ENCODE measurements at places on chromosomes 1 and 21.

GRCh38 chr1:42737257-42737656 lies 2.8 kb downstream of the CLDN19 start:
- DNase-seq = no peak

- no peak for DNase-seq
These were observed 287.1 kb upstream of the ADGRL4 start for GRCh38 chr1:79293611-79294010.

- no peak for DNase-seq
These were observed 33.4 kb downstream of the BATF3 start for GRCh38 chr1:212666116-212666775.

DNA sequence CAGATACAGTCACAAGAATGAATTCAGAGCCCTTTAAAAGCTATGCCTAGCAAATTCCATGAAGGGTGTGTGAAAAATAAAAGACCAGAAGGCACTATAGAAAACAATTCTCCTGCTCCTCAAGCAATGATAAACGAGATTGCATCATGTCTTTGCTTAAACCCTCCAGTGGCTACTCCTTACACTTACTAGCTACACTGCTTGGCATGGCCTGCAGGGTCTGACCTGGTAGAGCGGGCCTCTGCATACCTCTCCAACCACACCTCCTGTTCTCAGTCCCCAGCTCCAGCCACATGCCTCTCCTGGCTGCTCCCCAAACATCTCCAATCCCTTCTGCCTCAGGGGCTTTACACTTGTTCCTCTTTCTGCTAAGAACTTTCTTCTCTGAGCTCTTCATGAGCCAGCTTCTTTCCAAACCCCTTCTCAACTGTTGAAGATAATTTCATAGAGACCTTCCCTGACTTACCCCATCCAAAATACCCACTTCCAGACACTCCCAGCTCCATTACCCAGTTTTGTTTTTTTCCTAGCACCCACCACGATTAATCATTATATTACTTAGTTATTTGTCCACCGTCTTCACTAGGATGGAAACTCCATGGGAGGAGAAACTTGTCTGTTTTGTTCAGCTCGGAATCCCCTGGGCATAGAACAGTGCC lies 11.2 kb upstream of the CREG1 start:
- no peak for DNase-seq

DNA sequence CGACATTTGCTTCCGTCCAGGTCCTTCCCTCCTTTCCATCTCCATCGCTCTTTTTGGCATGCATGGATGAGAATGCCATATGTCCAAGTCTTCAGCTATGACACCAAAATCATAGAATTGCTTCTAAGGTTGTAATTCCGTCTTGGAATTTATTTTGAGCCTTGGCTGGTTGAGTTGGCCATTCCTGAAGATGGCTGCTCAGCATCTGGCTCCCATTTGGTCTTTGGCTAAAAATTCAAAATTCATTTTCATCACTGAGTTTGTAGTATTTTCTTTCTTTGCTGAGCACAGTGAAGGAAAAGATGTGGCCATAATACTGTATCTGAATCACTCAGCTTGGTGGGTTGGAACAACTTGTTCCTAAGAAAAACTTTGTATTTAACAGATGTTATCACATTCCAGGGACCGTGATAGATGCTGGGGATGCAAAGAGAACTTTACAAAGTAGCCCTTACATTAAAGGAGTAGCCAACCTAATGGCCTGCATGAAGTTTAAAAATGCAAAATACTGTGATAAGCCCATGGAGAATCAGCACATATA lies 15.6 kb downstream of the JUN start:
- no peak for DNase-seq

DNA sequence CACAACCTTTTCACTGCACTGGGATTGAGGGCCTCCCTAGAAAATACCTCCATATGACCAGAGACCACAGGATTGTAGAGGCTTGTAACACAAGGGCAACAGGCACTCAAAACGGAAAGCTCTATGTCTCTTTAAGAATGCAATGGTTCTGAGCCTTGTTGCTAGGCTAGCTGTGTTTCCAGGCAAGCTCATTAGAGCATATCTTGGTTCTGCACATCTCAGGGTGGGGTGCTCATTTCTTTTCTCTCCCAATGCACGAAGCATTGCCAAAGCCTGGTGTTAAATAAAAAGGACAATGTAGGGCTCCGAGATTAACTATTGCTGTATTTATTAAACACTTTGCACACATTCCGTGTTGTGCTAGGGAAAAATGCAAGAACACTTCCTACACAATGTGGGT lies 315.9 kb downstream of the PRDM2 start:
- DNase-seq = no peak

DNA sequence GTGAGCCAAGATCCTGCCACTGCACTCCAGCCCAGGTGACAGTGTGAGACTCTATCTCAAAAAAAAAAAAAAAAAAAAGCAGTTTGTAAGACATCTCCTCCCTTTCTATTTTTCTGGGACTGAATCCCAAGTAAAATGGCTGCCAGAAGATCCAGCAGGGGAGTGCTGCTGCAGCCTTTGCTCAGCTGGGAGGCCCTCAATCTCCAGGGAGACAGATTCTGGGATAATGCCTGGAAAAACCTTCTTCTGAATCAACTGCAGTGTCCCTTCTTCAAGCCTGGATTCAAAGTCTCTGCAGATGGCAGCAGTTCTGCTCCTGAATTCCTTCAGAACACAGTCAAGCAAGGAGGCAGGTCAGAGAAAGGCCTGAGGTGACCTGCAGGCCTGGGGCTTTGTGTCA lies 191.0 kb upstream of the NRIP1 start:
- no peak for DNase-seq

DNA sequence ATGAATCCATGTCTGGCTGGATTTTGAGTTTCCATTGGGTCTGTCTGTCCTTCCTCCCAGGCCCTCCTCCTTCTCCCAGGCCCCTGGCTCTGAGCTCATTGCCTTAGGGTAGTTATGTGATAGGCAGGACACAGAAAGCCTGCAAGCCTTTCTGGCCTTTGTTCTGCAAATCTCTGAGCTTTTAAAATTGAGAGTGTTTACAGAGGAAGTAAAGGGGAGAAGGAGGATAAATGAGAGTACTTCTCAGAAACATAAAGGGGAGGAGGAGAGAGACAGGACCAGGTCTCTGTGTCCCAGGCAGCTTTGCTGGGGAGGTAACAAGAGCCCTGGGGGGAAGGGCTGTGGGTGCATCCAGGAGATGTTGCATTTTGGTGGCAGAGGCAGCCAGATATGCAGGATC lies 126.7 kb downstream of the FOXD2 start:
- DNase-seq = no peak

DNA sequence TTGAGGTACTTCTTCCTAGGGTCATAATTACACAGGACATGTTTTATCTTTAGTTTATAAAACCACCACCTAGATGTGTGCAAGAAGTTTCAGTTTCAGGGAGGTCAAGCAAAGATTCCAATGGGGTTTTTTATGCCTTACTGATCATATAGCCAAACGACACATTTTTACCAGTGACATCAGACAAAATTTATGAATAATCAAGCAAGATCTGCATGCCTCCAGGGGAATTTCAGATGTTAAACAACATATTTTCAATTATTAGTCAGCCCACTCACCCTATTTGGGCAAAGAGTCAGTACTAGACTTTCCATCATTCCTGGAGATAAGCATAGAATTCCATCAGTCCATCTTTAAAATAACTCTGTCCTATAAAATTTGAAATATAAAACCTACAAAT lies 867.4 kb downstream of the KCNT2 start:
- no peak for DNase-seq

DNA sequence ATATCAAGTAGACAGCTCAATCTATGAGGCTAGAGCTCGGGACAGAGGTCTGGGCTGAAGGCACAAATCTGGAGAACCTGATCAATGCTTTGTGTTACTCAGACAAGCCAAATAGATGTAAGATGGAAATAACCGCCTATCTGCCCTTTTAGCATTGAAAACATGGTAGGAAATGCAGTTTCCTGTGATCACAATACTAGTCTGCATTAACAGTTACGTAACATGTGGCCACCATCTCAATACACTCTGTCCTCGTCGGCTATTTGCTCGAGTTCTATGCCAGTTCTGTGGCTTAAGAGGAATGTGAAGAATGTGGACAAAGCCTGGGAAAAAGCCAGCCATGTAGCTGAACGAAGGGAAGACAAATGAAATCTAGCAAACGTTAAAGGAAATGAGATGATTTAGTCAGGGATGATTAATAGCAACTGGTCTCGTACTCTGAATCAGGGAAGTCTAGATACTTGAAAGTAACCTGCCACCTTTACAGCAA lies 73.3 kb downstream of the HSF2BP start:
- peak; percentile 55 for DNase-seq

- no peak for DNase-seq
These were observed 33.3 kb downstream of the PIK3CD start for GRCh38 chr1:9684801-9685200.

- no peak for DNase-seq
These were observed 16.2 kb upstream of the RGS1 start for GRCh38 chr1:192559115-192560006.

- no peak for DNase-seq
These were observed 205.9 kb downstream of the DSCAM start for GRCh38 chr21:40641042-40641441.

DNA sequence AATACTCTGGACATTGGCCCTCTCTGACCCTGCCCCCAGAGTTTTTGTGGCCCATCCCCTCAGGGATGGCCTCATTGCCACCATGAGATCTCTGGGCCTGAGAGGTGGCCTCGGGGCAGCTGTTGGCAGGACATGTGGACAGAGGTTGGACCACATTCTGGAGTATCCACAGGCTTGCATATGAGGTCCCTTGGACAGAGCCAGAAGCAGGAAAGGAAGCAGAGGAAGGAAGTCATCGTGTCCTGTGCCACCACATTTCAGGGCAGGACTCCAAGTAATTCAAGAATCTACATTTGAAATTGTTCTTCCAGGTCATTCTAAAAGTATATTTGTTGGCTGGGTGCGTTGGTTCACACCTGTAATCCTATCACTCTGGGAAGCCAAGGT lies 95.9 kb upstream of the PPP2R5A start:
- DNase-seq = no peak

DNA sequence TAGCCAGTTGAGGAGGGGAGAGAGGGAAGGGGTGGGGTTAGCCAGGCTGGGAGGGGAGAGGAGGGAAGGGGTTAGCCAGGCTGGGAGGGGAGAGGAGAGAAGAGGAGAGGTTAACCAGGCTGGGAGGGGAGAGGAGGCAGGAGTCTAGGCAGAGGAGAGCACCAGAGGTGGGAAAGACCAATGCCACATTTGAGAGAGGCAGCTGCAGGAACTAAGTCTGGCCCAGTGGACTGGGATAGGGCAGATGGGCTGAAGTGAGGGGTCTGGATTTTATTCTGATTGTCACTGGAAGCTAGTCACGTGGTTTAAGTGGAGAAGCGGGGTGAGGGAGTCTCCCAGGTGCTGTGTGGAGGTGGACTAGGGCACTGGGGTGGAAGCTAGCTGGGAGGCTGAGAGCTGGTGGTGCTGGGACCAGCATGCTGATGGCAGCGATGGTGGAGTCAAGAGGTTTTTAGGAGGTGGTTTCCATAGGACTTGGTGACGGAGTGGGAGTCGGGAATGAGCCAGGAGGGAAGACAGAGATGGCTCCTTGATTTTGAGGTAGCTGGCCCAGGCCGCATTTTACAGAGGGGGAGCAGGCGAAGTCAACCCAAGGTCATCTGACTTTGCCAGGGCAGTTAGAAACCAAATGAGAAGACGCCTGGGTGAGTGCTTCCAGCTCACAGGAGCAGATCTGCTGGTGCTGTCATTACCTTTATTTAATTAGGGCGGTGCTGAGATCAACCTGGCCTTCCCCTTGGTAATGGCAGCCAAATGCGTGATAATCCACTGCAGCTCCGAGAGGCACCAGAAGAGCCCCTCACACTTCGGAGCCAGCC lies 42.8 kb downstream of the DISP3 start:
- DNase-seq = no peak

DNA sequence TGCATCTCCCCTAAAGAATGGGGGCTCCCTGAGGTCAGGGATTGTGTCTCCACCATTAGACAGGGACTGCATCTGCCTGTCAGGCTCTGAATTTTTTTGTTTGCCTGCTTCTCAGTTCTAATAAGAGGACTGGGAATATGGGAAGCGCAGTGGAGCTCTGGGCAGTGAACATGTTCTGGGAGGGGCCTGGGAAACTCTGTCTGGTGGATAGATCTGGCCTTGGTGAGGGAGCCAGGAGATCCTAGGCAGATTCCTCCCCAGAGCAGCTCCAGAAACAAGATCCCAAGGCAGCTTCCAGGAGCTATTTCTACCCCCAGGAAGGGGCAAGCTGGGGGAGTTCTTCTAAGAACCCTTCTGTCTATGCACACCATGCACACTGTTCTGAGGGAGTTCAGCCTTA lies 12.6 kb upstream of the MYOG start:
- no peak for DNase-seq

DNA sequence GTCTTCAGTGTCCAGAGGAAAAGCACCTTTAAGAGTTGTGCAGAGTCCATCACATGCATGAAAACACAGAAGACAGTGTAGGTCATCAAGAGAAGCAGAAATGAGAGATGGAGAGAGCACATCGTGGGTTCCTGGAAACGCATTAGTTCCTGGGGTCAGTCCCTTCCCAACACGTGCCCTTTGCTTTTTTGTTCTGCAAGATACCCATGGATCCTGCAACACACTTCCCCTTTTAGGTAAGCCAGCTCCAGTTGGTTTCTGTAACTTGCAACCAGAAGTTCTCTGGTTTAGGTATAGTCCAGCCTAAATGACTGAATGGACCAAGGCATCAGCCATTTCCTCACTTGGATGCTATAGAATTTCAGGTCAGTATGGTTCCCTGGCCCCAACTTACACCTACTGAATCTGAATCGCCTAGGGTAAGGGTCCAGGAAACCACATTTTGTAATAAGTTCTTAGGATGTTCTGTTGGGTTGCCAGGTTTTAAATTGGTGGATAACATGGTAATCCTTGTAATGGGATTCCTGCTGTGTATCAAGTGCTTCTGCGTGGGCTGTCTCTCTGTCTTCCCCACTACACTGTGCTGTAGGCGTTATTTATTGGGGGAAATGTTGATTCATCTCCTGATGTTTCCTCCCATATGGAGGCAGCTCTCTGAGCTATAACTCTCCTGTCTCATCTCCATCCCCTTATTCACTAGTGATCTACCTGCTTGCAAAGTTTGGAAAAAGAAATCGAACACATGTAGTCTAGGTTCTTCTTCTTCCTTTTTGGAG lies 230.6 kb downstream of the TNR start:
- DNase-seq = no peak

DNA sequence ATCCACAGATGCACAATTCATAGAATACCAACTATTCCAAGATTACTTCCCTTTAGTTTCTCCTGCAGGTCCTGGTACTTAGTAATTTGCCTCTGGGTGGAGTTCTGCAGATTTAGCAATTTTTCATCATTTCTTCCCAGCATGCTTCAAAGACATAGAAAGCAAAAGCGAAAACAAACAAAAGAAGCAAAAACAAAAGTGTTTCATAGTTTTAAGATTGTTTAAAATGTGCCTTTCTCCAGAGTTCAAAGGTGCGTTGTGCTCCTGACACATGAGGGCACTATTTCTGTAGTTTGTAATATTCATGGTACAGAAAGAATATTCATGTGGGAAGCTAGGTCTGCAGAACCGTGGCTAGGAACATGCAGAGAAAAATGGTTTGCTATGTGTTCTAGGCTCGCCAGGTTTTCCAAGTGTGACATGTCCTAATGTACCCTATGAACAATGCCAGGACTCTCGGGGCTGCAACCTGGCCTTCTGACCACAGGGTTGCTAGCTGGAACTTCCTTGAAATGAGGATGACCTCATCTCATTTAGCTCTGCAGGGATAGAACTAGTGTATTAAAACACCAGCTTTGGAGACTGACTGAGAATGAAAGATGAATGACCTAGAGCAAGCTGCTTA lies 30.0 kb upstream of the RCSD1 start:
- peak; percentile 60 for DNase-seq

Data from small intestine (tissue), 16 donors.